ENCODE measurements at places on chromosomes 6 and 20.

GRCh38 chr6:134007077-134007476, 45.3 kb downstream of the SLC2A12 start:
- DNase-seq = peak; percentile 59

DNA sequence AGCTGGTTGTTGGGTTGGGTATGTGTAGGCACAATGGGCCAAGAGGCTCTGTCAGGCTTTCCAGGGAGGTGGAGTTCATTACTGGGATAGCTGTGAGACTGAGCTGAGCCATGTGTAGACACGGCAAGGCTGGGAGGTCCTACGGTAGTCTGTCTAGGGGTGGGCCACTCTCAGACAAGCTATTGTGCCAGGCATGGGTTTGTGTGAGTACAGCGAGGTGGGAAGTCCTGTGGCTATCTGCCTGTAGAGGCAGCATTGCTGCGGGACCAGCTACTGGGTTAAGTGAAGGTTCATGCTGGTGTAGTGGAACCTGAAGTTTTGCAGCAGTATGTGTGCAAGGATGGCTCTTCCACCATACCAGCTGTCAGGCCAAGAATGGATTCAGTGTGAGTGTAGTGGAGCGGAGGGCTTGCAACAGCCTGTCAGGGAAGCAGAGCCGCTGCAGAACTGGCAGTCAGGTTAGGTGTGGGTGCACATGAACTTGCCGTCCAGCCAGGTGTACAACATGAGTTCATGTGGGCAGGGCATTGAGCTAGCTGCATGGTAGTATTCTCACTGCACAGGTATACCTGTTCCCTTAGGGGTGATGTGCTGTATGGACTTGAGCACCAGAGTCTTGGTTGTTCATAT, 78.0 kb upstream of the CENPW start:
- no peak for DNase-seq

- DNase-seq = peak; percentile 86
These were observed 38.7 kb downstream of the TTI1 start for GRCh38 chr20:37994512-37994911.

DNA sequence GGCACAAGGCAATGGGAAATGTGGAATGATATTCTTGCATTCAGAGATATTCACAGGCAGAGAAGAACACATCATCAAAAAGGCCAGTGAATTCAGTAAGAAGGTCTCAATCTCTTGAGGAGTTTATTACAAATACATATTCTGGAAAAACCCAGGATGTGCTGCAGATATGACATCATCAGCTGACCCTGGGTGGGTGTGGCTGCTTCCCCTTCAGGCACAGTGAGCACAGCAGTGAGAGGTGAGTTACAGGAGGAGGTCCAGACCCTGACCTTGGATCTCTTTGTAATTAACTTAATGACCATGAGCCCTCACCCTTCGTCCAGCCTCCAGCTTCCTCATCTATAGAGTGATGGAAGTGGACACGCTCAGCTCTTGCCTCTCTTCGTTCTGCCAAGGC, 147.5 kb upstream of the SYNDIG1 start:
- DNase-seq = no peak

- peak; percentile 18 for DNase-seq
These were observed 10.5 kb upstream of the ZNF334 start for GRCh38 chr20:46523696-46524328.

DNA sequence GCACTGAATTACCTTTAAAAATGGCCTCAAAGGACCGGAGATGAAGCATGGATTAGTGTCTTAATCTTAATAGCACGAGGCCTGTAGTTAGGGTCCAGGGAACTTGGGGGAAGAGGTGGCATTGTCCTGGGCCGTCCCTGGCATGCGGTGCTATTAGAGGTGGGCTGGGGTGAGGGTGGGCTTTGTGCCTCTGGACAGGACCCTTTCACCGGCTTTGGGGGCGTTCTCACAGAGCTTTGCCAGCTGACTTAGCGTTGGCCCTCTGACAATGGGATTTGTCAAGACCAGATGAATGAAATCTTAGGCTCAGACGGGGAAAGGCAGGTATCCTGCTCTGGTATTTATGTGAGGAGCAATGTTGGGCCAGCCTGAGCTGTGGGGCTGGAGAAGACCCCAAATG, 59.6 kb downstream of the ERMARD start:
- no peak for DNase-seq

- no peak for DNase-seq
These were observed 234.9 kb upstream of the PLN start for GRCh38 chr6:118313208-118313607.

DNA sequence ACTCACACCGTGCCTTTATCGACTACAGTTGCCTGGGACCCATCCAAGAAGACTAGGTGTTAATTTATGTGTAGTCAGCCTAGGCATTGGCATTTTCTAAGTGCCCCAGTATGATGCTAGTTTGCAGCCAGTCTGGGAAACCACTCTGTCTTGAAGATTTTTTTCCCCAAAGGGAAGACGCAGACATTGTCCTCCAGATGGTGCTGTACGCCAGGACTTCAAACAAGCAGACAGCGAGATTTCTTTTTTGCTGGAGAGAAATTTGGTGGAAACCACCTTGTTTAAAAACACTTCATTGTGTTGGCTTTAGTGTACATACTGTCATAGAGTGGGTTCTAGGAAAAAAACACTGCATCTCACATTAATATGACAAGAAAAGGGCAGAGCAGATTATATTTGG, 30.0 kb downstream of the ALDH5A1 start:
- peak; percentile 69 for DNase-seq

DNA sequence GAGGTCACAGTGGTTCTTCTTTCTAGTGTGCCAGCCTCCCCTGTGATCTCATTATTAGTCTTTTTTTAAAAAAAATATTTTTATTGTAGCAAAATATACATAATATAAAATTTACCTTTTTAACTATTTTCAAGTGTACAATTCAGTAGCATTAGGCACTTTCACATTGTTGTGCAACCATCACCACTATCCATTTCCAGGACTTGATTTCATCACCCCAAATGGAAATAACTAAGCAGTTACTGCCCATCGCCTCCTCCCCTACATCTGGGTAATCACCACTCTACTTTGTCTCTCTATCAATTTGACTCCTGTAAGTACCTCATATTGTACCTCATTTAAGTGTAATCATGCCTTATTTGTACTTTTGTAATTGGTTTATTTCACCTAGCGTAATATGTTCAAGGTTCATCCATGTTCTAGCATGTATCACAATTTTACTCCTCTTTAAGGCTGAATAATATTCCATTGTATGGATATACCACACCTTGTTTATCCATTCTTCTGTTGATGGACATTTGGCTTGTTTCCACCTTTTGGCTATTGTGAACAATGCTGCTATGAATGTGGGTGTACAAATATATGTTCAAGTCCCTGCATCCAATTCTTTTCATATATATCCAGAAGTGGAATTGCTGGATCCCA, 68.6 kb upstream of the FYN start:
- no peak for DNase-seq

GRCh38 chr20:47857569-47858464, 72.5 kb upstream of the SULF2 start:
- DNase-seq = no peak

GRCh38 chr20:2578475-2579192, 42.3 kb downstream of the TMC2 start:
- peak; percentile 41 for DNase-seq

GRCh38 chr20:51760905-51761546, 7.2 kb downstream of the ATP9A start:
- no peak for DNase-seq

DNA sequence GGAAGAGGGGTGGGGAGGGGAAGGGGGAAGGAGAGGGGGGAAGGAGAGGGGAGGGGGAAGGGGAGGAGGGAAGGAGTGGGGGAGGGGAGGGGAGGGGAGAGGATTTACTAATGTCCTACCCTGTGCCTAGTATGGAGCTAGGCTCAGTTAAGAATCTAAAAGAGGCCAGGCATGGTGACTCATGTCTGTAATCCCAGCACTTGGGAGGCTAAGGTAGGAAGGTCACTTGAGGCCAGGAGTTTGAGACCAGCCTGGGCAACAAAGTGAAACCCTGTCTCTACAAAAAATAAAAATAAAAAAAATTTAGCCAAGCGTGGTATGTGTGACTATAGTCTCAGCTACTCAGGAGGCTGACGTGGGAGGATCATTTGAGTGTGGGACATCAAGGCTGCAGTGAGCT, 13.0 kb downstream of the UBE2J1 start:
- DNase-seq = no peak

DNA sequence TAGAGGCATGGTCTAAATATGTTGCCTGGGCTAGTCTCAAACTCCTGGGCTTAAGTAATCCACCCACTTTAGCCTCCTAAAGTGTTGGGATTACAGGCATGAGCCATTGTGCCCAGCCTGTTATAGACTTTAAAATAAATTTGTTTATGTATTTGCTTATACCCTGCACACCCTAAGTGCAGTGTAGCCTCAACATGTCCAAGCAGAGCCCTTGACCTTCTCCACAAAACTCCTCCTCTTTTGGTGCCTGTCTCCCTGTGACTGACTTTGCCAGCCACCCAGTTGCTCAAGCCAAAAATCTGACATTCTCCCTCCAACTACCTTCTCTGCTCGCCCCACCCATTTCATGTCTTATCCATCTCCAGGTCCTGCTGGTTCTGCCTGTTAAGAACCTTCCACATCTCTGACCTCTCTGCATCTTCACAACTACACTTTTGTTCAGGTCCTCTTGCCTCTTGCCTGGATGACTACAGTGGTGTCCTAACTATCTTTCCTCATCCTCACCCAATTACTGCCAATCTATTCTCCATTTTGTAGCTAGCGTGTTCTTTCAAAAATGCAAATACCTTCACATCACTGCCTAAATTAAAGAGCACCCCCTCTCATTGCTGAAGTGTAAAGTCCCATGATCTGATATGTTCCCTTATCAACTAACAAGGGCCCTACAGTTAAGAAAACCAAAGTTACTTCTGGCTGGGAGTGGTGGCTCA, 11.2 kb upstream of the KIFC1 start:
- no peak for DNase-seq

DNA sequence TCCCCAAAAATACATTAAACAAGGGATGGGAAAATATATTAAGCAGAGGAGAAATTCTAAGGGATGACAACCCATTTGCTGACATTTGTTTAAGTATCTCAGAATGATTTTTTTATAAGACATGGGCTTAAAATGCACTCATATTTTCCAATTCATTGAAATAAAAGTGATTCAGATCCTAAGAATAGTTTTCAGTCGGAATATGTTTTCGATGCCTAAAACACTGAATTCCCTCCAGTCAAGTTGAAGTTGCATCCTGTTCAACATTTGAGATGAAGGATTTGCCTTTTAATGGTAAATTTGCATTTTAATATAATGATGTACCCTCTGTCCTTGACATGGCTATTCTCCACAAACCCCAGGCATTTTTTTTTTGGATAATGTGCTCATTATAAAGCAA, 79.3 kb downstream of the PTCHD4 start:
- no peak for DNase-seq

DNA sequence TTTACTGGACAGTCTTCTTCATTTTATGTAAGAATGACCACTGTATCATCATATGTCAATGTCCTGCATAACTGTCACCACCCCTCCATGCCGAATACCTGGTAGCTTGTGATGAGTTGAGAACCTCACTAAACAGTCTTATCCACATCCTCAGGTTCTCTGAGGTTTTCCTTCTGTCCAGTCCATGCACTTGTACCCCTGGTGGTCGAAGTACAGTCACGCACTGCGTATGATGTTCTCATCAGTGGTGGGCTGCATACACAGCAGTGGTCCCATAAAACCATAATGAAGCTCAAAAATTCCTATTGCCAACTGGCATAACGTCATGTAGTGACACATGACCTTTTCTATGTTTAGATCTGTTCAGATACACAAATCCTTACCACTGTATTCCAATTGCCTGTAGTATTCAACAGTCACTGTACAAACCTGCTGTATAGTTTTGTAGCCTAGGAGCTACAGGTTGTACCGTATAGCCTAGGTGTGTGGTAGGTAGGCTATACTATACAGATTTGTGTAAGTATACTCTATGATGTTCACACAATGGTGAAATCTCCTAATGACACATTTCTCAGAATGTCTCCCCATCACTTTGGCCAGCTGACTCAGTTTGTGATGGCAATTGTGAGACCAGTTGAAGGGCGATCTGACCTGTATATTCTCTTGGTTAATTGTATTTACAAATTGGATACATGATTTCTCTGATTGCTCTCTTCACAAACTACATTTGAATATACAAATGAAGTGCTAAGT, 31.3 kb upstream of the SDCBP2 start:
- DNase-seq = no peak

DNA sequence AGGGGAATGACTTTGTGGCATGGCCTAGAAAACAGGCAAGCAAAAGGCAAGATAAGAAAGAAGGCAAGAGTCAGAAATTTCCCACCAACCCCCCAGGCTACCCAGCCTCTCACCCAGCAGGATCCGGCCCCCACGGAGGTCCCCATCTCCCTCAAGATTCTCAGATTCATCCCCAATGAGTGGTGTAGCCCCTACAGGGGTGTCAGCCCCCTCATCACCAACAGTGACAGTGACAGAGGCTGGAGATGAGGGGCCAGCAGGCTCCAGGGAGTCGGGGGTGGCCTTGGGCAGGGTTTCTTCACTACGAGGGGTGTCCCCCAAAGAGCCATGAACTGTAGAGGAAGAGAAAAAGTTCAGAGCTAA, 1.0 kb downstream of the EHMT2 start:
- DNase-seq = no peak

GRCh38 chr20:1867495-1868260, 27.5 kb upstream of the SIRPA start:
- DNase-seq = no peak

GRCh38 chr20:50224531-50225255, 34.1 kb downstream of the CEBPB start:
- DNase-seq = peak; percentile 26

GRCh38 chr6:17938901-17939300, 48.5 kb downstream of the KIF13A start:
- no peak for DNase-seq

GRCh38 chr6:16950825-16951495, 150.9 kb upstream of the STMND1 start:
- DNase-seq = no peak

GRCh38 chr20:4815628-4816027, 93.9 kb downstream of the PRND start:
- DNase-seq = no peak

GRCh38 chr20:37662308-37662707, 31.5 kb upstream of the CTNNBL1 start:
- DNase-seq = no peak

DNA sequence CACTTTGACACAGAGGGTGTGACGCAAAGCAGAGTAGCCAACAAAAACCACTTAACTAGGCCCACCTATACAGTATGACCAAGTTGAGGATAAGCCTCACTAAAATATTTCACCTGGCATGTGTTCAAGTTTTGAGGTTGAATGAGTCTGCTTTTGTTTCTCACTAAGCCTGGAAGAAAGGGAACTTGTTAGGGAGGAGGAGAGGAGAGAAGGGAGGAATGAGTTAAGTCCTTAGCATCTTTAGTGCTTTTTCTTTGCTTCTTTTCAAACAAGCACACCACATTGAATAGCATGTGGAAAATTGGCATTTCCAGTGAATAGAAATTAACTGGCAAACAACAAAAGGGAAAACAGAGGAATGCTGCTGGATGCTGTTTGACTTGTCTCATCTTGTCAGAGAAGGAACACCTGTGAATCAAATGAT, 461.9 kb downstream of the GJA1 start:
- no peak for DNase-seq
